ENCODE measurements at places on chromosomes 4 and X.

DNA sequence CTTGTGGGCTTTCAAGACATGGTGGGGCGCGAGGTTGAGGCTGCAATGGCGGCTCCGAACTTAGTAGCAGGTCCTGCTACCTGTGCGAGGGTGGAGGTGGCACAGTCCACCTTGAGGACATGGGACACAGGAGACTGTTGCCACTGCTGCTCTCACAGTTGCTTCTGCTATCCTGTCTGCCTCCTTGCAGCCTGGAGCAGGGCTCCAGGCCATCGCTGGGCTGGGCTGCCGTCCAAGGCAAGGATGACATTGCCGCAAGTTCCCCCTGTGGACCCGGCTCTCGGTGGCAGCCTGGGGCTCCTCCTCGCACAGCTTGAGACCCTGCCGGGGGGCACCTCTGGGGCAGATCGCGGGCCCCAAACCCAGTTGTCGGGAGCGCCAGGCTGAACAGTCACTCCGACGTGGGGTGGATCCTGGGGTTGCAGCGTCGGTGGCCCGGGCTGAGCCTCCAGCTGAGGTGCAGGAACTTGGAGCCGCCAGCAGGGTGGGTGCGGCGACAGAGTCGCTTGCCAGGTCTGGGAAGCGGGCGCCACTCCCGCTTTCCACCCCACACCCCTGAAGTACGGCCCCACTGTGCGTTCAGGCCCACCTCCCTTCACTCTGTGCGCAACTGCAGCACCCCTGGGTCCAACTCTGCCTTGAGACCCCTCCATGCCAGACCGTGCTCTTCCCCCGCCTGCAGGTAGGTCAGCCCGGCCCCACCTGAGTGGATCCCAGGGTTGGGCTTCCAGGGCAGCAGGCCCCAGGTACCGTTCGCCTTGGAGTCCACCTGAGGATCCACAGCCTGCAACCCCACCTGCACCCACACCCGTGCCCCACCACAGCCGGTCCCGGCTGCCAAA lies 192.7 kb upstream of the NUDT6 start:
- DNase-seq: no peak

- peak; percentile 61 for DNase-seq
Observed at GRCh38 chr4:41258783-41259182, 2.1 kb downstream of the UCHL1 start.

DNA sequence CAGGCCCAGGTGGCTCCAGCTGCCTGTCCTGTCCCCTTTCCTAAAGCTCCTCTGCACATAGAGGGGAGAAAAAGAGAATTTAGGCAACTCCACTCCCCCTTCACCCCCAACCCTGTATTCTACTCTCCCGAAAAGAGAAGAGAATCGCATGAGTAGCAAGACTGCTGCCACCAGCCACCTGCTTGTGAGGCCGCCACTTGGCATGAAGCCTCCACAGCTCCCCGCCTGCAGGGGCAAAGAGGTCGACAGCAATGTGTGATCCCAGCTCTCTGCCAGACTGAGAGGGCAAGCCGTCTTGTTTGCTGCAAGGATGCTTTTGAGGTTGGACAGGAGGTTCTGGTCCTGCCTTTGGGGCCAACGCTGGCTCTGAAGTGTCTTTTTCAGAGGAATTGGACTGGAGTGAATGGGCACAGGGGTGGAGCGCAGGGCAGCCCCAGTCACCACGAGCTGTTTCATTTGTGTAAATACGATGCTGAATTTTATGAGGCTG lies 77.1 kb downstream of the STARD8 start:
- no peak for DNase-seq

DNA sequence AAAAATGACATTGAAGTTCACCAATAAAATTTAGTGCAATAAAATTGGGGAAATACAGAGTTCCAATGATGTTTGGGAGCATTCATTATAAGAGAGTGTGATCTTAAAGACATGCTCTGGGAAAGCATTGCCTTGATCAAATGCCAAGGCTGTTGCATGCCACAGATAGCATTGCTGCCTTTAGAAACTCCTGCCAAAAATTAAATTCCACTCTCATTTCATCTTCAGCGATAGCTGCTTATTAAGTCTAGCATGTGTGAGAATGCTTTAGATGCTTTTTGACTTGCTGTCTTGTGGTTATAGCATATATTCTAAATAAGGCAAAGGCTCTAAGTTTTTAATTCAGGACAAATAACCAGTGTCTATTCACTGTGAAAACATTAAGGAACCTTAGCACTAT lies 49.3 kb downstream of the NPNT start:
- DNase-seq: peak; percentile 33

GRCh38 chrX:147877726-147878125 lies 34.0 kb upstream of the FMR1 start:
- DNase-seq: no peak

Measured in thyroid gland (tissue), 4 donors.